IPS DF 19.7 (cell line): ENCODE measurements at places on chromosomes 3 and 15.

DNA sequence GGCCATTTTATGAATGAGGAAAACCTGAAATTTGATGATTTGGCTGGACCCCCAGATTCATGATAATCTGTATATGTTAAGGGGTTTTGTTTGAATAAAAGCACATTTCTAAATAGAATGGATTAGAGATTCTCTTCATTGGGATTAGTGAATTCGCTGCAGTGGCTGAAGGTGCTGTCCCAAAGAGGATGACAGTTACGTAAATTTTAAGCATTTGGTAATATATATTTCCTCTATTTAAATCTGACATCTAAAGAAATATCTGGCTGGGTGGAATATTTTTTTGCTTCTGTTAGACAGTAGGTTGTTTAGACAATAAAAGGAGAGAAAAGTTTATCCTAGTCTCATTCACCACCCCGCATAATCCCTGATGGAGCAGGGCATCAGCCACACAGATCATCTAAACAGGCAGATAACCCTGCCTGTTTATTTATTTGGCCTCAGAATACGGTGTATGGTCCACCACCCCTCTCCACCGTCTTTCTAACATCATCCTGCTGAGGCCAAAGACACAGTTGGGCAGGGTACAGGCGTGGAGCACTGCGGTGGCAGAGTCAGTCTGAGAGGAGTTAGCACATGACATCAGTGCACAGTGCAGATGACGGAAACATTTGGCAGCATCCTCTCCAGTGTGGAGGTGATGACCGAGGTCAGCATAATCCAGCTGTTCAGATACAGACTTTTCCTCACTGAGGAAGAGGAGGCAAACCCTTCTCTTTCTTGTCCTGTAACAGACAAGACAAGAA is 20.4 kb upstream of the NFKBIZ start:
- no peak for DNase-seq

DNA sequence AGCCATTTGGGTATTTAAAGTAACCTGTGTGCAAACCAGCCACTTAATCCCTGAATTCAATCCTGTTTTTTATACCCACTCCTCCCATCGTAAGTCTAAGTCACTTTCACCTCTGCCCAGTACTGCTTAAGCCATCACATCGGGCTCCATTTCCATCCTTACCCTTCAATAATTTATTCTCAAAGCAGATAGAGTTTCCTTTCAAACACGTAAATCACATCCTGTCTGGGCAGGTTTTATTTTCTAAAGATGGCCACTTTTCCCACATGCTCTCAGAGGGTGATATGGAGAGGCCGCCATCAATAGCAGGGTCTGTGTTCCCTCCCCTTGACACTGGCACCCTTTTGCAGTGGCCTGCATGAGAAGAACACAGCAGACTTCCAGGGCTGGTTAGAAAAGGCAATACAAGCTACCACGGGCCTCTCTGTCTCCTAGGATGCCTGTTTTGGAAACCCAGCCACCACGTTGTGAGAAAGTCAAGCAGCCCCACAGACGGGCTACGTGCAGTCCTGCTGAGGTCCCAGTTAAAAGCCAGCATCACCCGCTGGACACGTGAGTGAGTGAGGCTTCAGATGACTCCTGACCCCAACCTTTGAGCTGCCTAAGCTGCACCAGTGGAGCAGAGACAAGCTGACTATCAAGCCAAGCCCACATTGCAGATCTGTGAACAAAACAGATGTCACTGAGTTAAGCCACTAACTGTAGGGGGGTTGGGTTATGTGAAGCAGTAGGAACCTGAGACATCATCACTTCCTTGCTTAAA is 241.8 kb upstream of the SLCO3A1 start:
- no peak for DNase-seq

GRCh38 chr15:27648359-27648758 is 450.8 kb downstream of the OCA2 start:
- no peak for DNase-seq

DNA sequence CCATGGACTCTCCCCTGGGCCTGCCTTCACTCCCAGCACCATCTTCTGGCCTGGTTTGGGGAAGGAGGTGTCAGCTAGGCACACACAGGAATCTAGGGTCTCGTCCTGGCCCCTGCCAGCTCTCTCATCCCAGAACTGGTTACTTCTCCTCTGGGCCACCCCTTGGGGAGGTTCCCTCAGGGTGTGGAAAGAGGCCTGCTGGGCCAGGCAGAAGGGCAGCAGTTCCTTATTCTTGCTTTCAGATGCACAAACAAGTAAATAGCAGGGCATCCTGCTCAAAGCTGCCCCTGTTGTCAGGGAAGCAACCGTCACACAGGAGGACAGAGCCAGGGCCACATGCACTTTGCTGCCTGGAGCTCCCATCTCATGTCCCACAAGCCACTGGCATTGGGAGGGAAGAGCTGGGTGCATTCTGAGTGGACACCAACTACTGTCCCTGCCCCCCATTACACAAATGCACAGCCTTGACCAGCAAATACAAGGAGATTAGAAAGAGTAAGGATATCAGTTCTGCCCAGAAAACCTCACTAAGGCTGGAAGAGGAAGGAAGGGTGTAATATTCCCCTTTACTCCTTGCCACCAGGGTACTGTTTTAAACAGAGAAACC is 108.8 kb upstream of the HACD2 start:
- DNase-seq: no peak

DNA sequence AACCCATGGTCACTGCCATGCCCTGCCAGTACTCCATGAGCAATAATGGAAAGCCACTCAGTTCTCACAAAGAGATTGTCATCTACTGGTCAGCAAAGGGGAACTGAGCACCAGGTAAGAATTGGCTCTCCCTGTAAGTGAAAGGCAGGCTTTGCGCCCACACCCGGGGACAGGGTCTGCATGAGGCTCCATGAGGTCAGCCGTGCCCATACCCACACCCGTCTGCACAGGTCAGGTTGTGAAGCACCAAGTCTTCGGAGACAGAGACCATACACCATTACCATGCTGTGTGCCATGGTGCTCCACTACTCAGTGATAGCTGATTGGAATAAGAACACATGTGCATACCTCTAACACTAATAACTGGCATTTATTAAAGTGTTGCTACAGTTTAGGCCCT is 322.9 kb downstream of the EPHB1 start:
- DNase-seq: no peak

DNA sequence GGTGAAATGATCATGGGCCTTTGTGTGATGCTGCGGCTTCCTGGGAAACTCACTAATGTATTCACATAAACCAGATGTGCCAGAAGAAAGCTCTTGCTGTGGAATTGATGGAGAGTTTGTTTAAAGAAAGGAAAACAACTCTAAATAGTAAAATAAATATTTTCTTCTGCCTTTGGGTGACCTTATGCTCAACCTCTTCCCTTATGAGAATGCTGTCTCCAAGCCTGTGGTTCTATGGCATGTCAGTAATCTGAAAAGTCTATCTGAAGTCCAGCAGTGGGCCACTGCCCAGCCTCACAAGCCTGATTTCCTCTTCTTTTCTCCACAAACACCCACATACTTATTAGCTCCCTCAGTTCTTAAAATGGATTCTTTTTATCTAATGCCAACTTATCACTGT is 49.9 kb upstream of the PHLDB2 start:
- no peak for DNase-seq

DNA sequence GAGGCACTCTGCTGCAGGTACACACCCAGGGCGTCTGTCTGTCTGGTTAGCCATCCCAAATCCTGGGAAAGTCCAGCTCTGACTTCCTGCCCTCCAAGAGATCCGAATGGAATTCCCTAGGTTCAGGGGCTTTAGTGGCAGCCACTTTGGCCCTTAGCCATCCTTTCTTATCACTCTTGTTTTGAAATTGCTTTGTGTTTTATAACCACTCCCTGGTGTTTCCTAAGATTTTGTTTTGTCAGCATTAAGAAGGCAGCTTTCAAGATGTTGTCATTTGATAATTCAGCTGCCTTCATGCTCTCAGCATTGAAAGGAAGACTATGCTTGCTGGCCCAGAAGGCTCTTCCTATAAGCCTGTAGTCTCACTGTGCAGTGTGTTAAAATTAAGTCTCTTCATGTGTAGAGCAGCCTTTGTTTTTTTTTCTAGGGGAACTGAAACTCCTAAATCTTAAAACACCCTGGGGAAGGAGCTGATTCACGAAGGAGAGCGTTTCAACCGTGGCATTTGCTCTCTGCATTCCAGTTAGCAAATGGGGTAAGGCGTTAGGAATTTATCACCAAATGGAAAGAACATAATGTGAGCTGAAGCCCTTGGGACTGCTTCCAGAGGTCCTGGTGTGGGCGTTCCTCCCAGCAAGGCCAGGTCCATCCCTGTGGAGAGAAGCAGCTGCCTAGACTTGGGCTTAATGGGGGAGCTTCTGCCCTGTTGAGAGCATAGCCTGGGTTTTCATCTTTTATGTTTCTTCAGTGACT is 14.2 kb upstream of the CLEC3B start:
- no peak for DNase-seq

GRCh38 chr15:100043692-100044091 is 298.1 kb downstream of the ADAMTS17 start:
- DNase-seq: no peak

DNA sequence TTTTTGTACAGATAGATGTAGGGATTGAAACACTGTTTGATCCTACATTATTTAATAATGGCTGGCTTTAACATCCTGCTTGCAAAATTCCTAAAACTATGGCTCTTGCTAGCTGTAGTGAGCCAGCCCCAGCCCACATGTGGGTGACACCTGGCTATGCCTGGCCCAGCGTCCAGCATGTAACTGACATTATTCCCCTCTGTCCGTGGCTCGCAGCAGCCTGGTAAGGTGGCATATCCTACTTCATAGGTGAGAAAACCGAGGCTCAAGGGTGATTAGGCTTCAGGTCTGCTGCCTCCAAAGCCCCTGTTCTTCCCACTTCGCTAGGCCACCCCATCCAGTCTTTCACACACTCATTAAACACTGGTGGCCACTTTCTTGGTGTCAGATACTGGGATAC is 1.6 kb downstream of the CALML4 start:
- no peak for DNase-seq

DNA sequence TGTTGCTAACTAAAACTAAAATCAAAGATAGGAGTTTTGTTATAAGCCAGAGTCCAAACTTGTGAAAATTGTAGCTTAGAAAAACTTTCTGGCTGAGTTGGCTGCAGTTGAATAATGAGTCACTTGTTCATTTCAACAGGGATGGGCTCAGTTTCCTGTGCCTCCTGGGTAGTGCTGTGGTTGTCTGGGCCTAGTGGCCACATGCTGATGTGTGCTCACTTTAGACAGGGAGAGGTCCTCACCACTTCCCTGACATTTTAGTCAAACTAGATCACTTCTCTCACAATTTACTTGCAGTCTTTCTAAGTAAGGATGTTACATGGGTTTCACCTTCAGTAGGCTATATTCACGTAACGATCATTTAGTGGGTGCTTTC is 6.3 kb upstream of the UBE2Q2 start:
- no peak for DNase-seq

DNA sequence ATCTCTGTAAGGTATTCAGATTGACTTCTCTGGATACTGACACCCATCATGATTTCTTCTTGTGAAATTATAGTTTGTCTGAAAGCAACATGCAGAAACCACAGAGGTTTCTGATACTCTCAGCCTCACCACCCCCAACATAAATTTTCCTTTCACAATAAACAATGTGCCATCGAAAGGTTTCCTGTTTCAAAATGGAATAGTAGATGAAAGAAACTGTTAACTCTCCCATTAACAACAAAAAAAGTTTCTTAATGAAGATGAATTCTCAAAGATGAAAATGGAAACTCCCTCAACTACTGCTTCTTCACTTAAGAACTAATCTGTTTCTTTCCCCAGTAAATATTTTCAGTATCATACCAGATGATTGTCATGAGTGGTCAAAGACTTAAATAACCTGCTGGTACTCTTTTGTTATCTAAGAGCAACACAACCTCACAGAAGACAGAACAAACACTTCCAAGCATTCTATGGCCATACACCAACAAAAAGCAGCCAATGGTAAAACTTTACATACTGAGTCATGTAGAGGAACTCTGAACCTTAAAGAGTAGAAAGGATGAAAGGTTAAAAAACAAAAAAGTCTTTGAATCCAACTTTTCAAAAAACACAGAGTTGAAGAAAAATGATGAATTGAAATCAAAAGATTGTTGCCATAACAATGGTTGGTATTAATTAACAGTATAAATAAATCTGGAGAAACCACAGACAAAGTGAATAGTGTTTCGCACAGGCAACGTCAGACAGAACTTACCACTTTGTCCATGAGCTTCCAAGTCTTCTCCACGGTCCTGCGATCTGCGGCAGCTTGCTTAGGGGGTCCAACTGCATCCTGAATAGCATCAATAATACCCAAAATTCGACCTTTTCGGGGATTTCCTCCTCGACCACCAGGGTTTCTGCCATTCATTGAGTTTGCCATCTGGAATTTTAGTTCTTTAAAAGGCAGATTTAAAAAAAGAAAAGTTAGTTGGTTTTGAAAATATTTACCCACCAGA is 1.9 kb downstream of the CBLB start:
- no peak for DNase-seq
